ENCODE measurements at places on chromosomes 1 and 21.

DNA sequence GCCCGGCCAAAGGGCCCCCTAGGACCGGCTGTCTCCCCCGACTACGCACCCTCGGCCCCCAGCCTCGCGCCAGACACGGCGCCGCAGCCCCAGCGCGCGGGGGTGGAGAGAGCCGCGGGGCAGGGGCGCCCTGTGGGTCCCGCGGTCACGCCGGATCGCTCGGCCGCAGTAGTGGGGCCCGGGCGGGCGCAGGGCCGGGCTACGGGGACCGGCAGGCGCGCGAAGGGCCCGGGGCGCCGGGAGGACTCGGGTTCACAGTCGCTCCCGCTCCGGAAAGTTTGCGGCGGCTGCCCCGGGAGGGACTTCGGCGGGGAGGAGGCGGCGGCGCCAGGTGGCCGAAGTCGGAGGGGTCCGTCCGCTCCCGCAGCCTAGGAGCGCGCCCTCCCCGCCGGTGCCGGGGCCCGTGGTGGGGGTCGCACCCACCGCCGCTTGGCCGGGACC, 7.1 kb upstream of the ZNF669 start:
- DNase-seq = no peak

GRCh38 chr1:234734869-234735268, 124.9 kb upstream of the IRF2BP2 start:
- no peak for DNase-seq

- no peak for DNase-seq
These were observed 11.9 kb downstream of the SH2D2A start for GRCh38 chr1:156804572-156805243.

GRCh38 chr1:35269201-35269988, 886 bp downstream of the ZMYM4 start:
- DNase-seq = no peak

DNA sequence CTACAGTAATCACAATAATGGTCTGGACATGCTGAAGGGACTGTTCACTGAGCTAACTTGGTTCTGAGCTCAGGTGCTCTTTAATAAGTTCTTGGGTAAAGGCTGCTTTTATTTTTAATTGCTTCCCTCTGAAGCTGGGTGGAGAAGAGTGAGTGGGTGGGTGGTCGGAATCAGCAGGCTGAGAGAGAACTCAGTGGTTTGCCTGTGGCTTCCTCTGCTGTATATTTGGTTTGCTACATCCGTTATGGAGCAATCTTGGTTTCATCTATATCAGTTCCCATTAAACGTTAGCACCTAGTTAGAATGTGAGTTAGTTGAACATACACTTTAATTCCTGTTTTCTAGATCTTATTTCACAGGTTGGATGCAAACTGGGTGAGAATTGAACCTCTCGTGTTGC, 23.3 kb downstream of the CNIH4 start:
- DNase-seq = no peak

GRCh38 chr1:185733818-185734735, at the start of gene HMCN1:
HMCN1 (plus strand) TSS chr1:185734391; CDS start chr1:185734780, 389 bp downstream.
- DNase-seq = no peak

GRCh38 chr1:237070519-237070918, 28.5 kb downstream of the RYR2 start:
- no peak for DNase-seq

GRCh38 chr1:154431586-154432373, 26.6 kb downstream of the IL6R start:
- no peak for DNase-seq

DNA sequence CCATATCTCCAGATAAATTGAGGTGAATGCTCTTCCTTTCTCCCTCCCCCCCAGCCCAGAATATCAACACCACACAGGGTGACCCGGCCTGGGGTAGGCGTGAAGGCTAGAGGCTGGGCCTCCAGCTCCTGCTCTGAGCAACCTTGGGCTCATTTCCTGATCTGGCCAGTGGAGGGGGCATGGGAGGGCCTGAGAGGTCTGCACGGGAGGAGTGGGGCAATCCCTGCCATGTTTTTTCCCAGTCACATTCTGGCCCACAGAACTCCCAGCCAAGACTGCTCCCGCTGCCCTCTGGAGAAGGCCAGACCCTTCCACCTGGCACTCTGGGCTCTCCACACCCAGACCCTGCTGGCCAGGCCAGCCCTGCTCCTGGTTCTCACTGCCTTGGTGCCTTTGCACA, 3.9 kb downstream of the CLDN19 start:
- no peak for DNase-seq

- no peak for DNase-seq
These were observed 8.1 kb upstream of the PLA2G5 start for GRCh38 chr1:20061866-20062265.

DNA sequence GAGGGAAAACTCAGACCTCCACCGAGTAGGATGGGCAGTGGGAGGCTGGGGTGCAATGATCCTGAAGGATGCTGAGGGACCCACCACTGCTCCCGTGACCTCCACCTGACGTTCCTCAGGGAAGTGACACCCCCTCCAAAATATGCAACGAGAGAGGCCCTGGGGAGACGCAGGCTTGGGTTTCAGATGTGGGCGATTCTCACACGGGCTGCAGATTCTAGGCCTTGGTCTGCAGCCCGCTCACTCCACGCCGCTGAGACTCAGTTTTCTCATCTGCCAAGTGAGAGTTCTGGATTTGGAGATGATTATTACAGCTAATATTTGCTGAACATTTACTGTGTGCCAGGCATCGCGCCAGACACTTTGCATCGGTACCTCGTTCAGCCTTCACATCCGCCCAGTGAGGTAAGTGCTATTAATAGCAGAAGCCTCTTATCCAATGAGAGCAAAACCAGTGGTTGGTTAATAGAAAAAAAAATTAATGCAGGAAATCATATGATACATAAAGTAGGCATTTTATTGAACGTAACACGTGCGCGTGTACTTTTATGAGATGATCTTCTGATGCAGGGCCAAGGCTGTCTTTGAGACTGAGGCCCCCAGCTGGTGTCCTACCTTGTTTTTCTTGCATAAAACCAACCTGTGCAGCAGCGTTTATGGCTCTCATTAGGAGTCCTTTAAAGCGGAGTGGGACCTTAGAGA, 102.0 kb upstream of the RUNX3 start:
- DNase-seq = no peak

DNA sequence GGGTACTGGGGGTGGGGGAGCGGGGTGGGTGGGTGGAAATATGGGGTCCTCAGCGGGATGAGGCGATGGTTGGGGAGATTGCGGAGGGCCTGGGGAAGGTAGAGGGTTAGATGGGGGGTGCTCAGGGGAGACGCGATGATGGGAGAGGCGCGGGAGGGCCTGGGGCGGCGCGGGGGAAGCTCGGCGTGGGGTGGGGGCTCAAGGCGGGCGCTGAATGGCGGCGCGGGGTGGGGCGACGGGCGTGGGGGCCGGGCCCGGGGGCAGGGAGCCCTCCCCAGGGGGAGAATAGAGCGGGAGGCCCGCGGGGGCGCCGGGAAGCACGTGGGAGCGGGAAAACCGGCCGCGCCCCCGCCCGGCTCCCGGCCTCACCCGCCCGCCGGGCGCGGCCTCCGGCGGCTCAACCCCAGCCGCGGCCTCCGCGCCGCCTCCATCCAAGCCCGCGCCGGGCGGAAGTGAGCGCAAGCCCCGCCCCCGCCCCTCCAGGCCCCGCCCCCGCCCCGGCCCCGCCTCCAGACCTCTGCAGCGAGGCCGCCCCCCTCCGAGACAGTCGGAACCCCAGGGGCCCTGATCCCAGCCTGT, at the start of gene FAAP20:
FAAP20 (minus strand) TSS at position 454 of the 579 bp plus-strand sequence; CDS start at position 431, 23 bp downstream.
- peak; percentile 82 for DNase-seq

DNA sequence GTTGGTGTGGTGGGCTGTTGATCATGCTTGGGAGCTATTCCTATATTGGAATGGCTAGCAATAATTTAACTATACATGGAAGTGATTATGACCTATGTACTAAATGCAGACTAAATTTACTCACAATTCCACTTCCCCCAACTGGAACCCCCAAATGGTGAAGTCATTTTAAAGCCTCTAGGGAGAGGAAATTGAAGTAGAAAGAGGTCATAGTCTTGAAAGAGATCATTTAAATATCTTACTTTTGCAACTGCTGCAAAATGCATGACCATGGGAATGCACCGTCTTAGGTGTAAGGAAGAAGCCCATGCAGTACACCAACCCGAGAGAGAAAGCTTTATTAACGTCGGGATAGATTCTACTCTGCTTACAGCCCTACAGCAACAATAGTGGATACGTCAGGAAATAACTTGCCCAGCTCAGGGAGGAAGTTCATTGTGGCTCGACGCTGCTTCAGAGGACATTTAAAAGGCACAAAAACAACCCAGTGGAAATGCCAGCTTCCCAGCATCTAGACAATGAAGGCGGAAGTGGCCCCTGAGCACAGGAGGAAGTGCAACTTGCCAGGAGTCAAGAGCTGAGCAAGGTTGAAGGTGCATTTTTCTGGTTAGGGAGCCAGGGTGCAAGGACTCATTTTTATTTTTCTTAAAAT, 26.5 kb downstream of the CYYR1 start:
- no peak for DNase-seq

DNA sequence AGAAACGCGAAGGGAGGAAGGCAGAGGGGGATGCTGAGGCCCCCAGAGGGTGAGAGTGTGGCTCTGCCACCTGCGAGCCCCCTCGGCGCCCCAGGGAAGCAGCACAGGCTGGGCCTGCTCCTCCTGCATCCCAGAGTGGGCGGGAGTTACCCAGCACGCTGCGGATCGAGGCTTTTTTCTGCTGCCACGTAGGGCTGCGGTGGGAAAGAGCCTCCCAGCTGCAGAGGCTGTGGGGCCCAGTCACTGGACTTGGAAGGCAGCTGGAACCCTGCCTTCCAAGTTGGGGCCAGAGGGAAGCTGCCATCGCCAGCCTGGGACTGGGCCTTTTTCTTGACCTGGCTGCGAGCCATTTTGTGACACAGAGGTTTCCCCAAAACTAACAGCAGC, 2.3 kb upstream of the GRIK3 start:
- no peak for DNase-seq

DNA sequence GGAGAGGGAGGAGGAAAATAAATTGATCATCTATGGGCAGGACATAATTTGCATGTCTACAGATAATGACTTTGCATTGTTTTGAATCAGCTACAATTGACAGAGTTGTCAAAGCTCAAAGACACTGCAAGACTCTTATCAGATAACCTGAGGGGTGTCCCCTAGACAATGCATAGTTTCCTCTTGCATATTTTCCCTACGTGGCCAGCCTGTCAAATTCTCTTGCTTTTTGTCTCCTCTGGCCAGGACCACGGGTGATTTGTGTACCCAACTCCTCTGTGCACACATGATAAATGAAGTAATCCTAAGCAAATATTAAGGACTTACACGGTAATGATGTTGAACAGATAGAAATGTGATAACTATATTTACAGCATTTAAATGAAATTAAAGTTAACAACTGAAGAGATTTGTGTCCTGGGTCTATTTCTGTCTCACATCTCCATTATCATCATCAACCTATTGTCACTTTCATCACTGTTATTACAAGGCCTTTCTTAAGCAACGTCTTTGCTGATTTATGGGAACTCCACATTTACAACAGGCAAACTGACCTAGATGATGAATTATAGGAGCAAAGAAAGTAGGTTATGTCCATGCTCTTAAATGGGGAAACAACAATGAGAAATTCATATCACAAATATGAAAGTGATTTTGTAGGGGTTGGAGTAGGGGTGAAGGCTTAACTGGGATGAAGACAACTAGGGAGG, 18.8 kb downstream of the BATF3 start:
- DNase-seq = no peak

- DNase-seq = no peak
These were observed 251.8 kb downstream of the RYR2 start for GRCh38 chr1:237293804-237294203.

GRCh38 chr1:205476648-205477047, 20.8 kb upstream of the BLACAT1 start:
- no peak for DNase-seq

DNA sequence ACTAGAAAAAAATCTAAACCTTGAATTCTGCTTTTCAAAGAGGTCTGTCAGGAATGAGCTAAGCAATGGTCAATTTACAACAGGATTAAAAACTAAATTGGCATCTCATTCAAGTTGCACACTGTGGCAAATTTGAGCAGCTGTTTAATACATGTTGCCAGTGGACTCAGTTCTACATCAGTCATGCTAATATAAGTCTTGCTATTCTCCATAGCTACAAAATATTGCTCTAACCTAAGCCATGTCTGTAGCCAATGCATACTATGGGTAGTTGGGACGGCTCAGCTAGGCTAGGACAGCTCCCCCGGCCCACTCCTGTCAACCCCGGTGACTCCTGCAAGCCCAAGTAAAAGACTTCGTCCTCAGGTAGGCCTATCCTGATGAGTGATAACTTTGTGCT, 10.9 kb upstream of the VAV3 start:
- no peak for DNase-seq

- DNase-seq = no peak
These were observed 1.6 kb downstream of the SLC44A3 start for GRCh38 chr1:94821636-94822305.

DNA sequence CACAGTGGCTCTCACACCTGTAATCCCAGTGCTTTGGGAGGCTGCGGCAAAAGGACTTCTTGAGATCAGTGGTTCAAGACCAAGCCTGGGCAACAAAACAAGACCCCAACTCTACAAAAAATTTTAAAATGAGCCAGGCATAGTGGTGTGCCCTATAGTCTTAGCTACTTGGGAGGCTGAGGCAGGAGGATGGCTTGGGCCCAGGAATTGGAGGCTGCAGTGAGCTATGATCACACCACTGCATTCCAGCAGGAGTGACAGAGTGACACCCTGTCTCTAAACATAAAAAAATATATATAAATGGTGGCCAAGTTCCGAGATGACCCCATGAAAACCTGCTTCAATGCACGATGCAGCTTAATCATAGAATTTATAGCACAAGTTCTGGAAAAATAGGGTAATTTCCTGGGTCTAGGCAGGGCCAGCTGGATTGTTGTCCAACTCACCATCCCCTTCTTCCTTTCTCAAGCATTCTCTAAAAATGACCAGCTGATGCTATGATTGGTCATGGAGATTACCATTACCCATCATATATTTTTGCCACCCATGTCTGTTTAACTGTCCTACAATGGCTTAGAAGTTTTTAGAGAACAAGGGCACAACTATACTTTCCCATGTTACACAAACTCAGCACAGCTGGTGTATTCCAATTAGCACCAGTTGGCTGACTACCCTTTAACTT, 5.3 kb upstream of the GNPAT start:
- DNase-seq = no peak

DNA sequence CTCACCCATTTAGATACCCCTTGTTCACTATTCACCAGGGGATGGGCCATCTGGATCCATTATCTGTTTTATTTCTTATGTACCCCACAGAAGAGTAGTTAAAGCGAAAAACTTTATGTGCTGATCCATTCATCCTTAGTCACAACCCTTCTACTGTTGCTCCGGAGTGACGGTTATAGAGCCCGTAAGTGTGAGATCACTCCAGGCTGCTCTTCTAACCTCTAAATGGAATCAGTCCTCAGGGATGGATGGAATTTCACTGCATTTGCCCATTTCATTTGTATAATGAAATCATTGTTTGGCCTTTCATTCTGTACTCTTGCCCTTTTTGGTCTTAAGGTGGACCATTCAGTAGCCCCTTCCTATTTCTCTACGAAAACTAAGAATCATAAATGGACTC, 409.3 kb upstream of the RUNX1 start:
- DNase-seq = no peak

- no peak for DNase-seq
These were observed 23.4 kb upstream of the EFHD2 start for GRCh38 chr1:15386164-15386749.

- no peak for DNase-seq
These were observed 29.6 kb upstream of the CCN1 start for GRCh38 chr1:85550784-85551516.
